Natural killer cell (primary cell): ENCODE measurements at places on chromosomes 4 and X. TPM values are rescaled to one million over a fixed set of nuclear protein-coding genes. Genes with fewer than 3 reads are reported as not detected.

Gene MAGEA1
- total RNA-seq, result not detected

Gene HTN1
- not detected for total RNA-seq

Gene TMEM156
- 16.8 TPM for total RNA-seq

Gene CFAP47
- not detected for total RNA-seq

Gene KLHL34
- not detected for total RNA-seq

Gene JCHAIN
- total RNA-seq, result 1,035 TPM

Gene MAP3K15
- total RNA-seq, result 0.18 TPM

Gene PRDM8
- 6.0 TPM for total RNA-seq

DNA sequence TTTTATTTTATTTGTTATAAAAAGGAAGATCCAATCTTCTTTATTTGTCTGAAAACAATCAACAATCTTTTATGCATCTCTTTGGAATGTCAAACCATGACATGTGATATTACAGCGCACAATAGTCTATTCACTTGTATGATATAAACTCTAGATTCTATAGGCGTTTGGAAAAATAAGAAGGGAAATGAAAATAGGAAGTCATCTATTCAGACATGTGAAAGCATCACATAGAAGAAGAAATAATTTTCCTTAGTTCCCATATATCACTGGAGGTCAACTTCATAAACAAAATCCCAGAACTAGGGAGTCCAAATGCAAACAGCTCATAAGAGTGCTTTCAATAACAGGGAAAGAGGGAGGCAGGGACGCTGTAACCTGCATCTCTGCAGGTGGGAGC, 139.5 kb upstream of the RASGEF1B start:
- no peaks in the 10 kb centered on the region for H3K36me3 ChIP-seq
- no peaks in the 10 kb centered on the region for H3K27me3 ChIP-seq
- H3K27ac ChIP-seq, result no peak overlapping the region
- DNase-seq, result no peak
- H3K4me1 ChIP-seq, result peaks cover 3% of the 10 kb centered on the region
- H3K4me3 ChIP-seq, result no peak overlapping the region

- no peaks in the 10 kb centered on the region for H3K36me3 ChIP-seq
- no peak overlapping the region for H3K27ac ChIP-seq
- peaks cover 3% of the 10 kb centered on the region for H3K4me1 ChIP-seq
- no peaks in the 10 kb centered on the region for H3K27me3 ChIP-seq
- H3K4me3 ChIP-seq, result no peak overlapping the region
Measured at GRCh38 chr4:173252024-173252935, 81.9 kb downstream of the HMGB2 start.

GRCh38 chrX:14616836-14617235, 87.5 kb downstream of the GLRA2 start:
- no peaks in the 10 kb centered on the region for H3K27me3 ChIP-seq
- H3K4me3 ChIP-seq, result no peak overlapping the region
- no peak for DNase-seq
- H3K36me3 ChIP-seq, result no peaks in the 10 kb centered on the region

GRCh38 chrX:122046226-122046625, 998.8 kb downstream of the GLUD2 start:
- no peak overlapping the region for H3K4me3 ChIP-seq
- no peak overlapping the region for H3K27ac ChIP-seq
- H3K4me1 ChIP-seq, result no peaks in the 10 kb centered on the region
- H3K36me3 ChIP-seq, result no peaks in the 10 kb centered on the region
- no peaks in the 10 kb centered on the region for H3K27me3 ChIP-seq

- H3K4me3 ChIP-seq, result no peak overlapping the region
- H3K27ac ChIP-seq, result no peak overlapping the region
- H3K27me3 ChIP-seq, result no peaks in the 10 kb centered on the region
- no peaks in the 10 kb centered on the region for H3K36me3 ChIP-seq
- H3K4me1 ChIP-seq, result no peaks in the 10 kb centered on the region
- no peak for DNase-seq
Measured at GRCh38 chr4:128565054-128565453, 244.4 kb upstream of the JADE1 start.

DNA sequence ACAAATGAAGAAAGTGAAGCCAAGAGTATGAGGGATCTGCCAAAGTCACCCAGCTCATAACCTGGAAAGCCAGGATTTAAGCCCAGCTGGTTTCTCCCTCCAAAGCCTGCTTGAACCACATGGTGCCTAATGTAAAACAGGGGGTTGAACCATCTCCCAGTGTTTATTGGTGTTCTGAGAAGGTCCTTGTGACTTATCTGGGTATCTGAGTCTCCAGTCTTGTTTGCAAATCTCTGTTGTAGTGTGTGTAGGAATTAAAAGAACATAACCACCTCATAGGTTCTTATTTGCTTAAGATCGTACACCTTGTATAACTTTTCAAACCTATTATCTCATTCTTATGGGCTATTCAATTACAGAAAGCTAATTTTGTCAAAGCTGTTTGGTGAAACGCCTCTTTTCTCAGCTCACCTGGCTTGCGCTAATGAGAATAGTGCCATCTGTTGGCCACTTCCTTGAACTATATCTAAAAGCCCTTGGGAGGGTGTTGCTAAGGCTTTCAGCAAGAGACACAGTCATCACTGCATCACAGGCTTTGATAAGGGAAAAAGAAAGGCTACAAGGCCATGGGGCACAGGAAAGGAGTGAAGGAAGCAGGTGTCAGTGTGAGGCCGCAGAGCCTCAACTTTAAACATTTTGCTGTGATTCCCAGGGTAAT, 34.0 kb downstream of the ETDB start:
- no peaks in the 10 kb centered on the region for H3K4me1 ChIP-seq
- H3K4me3 ChIP-seq, result no peak overlapping the region
- H3K27me3 ChIP-seq, result no peaks in the 10 kb centered on the region
- H3K27ac ChIP-seq, result no peak overlapping the region
- DNase-seq, result peak; percentile 80

DNA sequence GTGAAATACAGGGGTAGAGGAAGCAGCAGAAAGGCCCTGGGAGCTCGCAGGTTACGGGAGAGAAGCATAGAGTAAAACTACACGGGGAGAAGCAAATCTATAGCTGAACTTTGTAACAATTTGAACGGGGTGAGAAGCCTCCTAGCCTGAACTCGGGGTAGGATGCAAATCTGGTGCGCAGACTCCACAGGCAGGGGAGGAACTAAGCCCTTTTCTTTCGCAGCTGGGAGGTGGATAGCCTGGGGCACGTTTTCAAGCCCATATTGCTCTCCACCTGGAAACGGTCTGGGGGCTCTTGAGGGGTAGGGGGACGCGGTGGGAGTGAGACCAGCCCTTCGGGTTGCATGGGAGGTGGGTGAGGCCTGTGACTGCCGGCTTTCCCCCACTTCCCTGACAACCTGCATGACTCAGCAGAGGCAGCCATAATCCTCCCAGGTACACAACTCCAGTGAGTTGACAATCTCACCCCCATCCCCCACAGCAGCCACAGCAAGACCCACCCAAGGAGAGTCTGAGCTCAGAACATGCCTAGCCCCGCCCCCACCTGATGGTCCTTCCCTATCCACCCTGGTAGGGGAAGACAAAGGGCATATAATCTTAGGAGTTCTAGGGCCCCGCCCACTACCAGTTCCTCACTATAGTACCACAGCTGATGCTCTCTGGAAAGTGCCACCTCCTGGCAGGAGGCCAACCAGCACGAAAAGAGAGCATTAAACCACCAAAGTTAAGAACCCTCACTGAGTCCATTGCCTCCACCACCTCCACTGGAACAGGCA, 29.9 kb downstream of the SOWAHB start:
- H3K36me3 ChIP-seq, result no peaks in the 10 kb centered on the region
- no peaks in the 10 kb centered on the region for H3K4me1 ChIP-seq
- no peak for DNase-seq
- no peaks in the 10 kb centered on the region for H3K27me3 ChIP-seq
- no peak overlapping the region for H3K4me3 ChIP-seq

- DNase-seq, result no peak
- no peak overlapping the region for H3K27ac ChIP-seq
- H3K4me1 ChIP-seq, result peaks cover 9% of the 10 kb centered on the region
- H3K4me3 ChIP-seq, result no peak overlapping the region
Measured at GRCh38 chrX:45505214-45505613, 304.5 kb upstream of the DIPK2B start.

DNA sequence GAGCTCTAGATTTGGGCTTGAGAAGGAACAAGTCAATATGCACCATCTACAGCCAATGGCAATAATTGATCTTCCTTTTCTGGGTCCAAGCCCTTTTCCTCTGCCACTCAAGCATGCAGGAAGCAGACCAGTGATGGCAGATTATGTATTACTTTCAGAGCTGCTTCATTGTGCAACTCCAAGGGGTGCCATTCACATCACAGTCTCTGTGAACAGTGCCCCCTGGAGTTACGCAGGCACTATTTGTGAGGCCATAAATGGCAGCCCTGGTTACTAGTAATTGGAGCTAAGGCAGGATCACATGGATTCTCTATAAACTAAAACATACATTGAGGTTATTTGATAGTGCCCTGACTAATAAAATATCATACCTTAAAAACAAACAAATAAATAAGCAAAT, 313.4 kb upstream of the SLC7A11 start:
- no peaks in the 10 kb centered on the region for H3K4me1 ChIP-seq
- no peaks in the 10 kb centered on the region for H3K27me3 ChIP-seq
- no peak overlapping the region for H3K27ac ChIP-seq
- H3K36me3 ChIP-seq, result no peaks in the 10 kb centered on the region
- no peak overlapping the region for H3K4me3 ChIP-seq

DNA sequence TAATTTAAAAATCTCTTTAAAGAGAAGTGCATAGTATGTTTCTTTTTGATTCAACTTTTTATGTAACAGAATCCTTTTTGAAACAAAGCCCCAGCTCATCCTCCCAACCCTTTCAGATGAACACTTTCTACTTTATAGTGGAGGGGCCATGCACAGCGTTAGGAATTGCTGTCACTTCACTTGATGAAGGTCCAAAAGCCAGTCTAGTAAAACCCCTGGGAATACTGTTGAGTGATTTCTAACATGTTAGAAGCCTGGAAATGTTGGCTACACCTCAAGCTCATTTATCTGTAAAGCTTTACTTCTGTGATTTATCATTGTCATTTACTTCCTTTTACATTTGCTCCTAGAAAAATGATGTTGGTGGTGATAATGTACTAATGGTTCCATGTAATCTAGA, 1608.9 kb upstream of the TENM3 start:
- no peak for DNase-seq
- H3K27me3 ChIP-seq, result no peaks in the 10 kb centered on the region

- no peak overlapping the region for H3K27ac ChIP-seq
- no peaks in the 10 kb centered on the region for H3K36me3 ChIP-seq
- H3K4me3 ChIP-seq, result no peak overlapping the region
- H3K4me1 ChIP-seq, result no peaks in the 10 kb centered on the region
Measured at GRCh38 chrX:24676403-24677024, 17.2 kb upstream of the POLA1 start.

GRCh38 chr4:26120098-26120825, 200.6 kb upstream of the RBPJ start:
- no peaks in the 10 kb centered on the region for H3K36me3 ChIP-seq
- DNase-seq, result no peak
- H3K27ac ChIP-seq, result no peak overlapping the region
- H3K27me3 ChIP-seq, result no peaks in the 10 kb centered on the region
- H3K4me3 ChIP-seq, result no peak overlapping the region
- no peaks in the 10 kb centered on the region for H3K4me1 ChIP-seq

DNA sequence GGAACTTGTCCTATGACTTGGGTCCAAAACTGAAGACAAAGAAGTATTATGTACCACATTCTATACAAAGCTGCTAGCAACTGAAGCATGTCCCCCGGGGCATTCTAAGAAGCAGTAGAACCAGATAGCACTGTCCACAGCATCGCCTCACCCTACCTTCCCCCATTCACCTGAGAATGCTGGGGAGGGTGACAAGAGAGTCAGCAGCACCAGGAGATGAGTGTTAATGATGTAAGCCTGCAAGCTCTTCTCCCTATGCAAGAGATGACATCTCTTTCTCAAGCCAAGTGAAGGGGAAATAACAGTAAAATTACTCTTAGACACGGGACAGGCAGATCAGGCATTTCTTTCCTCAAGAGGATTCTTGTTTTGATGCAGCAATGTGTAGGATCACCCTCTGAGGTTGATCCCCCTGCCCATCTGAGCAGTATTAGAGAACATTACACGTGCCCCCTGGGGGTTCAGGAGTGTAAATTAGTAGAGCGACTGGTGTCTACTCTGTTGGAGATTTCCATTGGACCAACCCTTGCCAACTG, 13.9 kb upstream of the TLR1 start:
- H3K27ac ChIP-seq, result no peak overlapping the region
- no peaks in the 10 kb centered on the region for H3K27me3 ChIP-seq
- H3K4me3 ChIP-seq, result no peak overlapping the region
- no peak for DNase-seq
- H3K36me3 ChIP-seq, result no peaks in the 10 kb centered on the region

DNA sequence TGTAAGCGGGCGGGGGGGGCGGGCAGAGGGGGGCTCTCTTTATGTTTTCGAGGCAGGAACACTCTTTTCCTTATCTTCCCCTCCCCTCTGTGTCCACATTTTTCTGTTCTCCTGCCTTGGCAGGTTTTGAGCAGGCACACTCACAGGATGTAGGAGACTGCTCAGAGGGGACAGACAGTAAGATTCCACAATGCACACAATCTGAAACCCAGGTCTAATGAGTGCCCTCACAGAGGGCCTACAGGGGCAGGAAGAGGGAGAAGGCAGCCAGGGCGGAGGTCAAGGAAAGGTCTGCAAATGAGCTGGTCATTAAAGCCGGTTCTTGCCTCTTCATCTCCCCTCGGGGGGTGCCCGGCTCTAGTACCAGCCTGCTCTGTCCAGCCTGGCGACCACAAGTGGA, 106.1 kb upstream of the ATP6AP2 start:
- H3K36me3 ChIP-seq, result no peaks in the 10 kb centered on the region
- DNase-seq, result no peak
- H3K4me3 ChIP-seq, result no peak overlapping the region
- H3K27ac ChIP-seq, result no peak overlapping the region

DNA sequence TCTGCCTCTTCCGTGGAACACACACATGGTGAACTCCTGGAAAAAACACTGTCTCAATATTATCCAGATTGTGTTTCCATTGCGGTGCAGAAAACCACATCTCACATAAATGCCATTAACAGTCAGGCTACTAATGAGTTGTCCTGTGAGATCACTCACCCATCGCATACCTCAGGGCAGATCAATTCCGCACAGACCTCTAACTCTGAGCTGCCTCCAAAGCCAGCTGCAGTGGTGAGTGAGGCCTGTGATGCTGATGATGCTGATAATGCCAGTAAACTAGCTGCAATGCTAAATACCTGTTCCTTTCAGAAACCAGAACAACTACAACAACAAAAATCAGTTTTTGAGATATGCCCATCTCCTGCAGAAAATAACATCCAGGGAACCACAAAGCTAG, 87.9 kb downstream of the TET2 start:
- H3K36me3 ChIP-seq, result peaks cover 24% of the 10 kb centered on the region
- H3K27ac ChIP-seq, result no peak overlapping the region
- DNase-seq, result no peak
- no peak overlapping the region for H3K4me3 ChIP-seq
